ENCODE measurements at places on chromosomes 3 and 15.

DNA sequence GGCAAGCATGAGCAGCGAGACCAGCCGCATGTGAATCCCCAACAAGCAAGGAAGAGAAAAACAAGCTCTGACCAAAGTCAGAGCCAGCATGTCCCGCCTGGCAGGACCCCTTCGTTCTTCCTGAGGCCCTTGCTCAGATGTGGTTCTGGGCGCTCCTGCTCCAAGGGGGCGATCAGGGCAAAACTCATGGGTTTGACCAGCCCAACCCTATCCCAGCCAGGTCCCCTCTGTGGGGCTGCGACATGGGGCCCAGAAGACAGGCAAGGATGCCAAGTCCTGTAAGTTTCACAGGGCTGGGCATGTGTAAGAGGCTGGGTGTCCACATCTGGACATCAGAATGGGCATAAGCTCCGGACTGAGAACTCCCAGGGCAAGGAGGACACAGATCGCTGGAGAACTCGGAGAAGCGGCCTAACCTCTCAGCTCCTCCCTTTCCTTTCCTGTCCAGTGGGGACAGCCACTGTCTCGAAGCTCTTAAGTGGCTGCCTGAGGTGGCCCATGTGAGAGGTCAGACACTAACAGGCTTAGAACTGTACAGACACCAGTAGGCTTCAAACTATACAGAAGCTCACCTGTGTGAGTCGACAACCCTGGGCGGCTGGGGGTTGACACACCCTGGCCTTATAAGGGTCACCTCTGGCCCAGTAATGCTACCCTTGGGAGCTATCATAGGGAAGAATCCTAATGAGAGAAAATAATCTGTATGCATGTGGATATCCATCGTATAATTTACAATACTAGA is 48.9 kb downstream of the XXYLT1 start:
- no peak for DNase-seq

GRCh38 chr3:95265129-95265528 is 1202.3 kb downstream of the NSUN3 start:
- DNase-seq: no peak

GRCh38 chr15:64009798-64010261 is 36.5 kb downstream of the DAPK2 start:
- DNase-seq: no peak

GRCh38 chr3:134307425-134307824 is 56.8 kb upstream of the RYK start:
- DNase-seq: no peak

DNA sequence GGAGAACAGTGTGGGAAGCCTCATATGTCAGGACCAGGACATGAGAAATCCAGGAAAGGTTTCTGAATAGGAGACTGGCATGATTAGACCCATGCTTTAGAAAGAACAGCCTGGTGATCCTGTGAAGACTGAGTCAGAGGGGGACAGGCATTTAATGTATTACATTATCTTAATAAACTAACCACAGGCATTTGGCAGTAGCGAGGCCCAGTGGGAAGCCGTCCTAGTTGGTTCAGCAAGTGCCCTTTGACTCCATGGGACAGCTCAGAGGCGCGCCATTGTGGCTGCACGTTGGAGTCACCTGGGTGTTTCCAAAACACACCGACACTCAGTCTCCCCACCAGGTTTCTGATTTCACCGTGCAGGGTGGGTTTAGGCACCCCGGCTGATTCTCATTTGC is 90.5 kb upstream of the DGKG start:
- DNase-seq: no peak

DNA sequence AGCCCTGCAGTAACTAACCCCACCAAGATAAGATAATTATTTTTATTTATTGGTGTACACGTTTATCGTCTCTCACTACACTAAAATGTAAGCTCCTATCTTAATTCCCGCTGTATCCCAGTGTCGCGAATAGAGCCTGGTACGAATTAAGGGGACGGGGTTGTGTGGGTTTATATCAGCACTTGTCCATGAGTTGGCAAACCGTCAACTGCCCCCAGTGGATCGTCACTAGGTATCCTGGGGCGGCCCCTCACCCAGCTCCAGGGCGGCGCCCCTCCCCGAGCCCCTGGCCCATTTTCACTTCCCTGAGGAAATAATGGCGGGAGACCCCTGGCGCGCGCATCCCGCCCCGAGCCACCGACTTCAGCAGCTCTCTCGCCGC is 465 bp downstream of the RUVBL1 start:
- DNase-seq: no peak

GRCh38 chr3:57943525-57944495 is 64.4 kb upstream of the FLNB start:
- DNase-seq: no peak

- no peak for DNase-seq
Observed at GRCh38 chr3:125406070-125406469, 30.9 kb upstream of the ZNF148 start.

GRCh38 chr3:89787485-89787884 is 680.1 kb downstream of the EPHA3 start:
- no peak for DNase-seq

- DNase-seq: no peak
Observed at GRCh38 chr3:51720292-51721061, 13.6 kb downstream of the GRM2 start.

DNA sequence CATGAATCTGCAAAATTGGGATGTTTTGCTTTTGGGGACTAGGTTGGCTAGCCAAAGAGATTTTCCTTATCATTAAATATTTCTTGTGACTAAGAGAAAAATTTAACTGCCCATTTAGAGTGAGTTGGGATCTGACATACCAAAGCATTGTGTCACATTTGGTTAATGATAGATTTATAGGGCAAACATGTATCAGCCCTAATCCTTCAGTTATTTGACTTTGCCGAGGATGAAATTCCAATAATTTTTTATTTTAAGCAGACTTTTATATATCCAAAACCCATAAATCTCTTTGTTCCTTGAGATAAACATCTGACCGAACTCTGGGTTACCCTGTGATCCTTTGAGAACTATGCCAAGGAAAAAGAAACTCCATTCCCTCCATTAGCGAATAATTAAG is 218.9 kb downstream of the CDIN1 start:
- no peak for DNase-seq

GRCh38 chr3:33054100-33055092 is 42.5 kb downstream of the GLB1 start:
- no peak for DNase-seq

GRCh38 chr3:39226106-39226741 is 33.8 kb upstream of the XIRP1 start:
- no peak for DNase-seq

GRCh38 chr3:148331081-148331846 is 366.4 kb upstream of the AGTR1 start:
- DNase-seq: no peak

DNA sequence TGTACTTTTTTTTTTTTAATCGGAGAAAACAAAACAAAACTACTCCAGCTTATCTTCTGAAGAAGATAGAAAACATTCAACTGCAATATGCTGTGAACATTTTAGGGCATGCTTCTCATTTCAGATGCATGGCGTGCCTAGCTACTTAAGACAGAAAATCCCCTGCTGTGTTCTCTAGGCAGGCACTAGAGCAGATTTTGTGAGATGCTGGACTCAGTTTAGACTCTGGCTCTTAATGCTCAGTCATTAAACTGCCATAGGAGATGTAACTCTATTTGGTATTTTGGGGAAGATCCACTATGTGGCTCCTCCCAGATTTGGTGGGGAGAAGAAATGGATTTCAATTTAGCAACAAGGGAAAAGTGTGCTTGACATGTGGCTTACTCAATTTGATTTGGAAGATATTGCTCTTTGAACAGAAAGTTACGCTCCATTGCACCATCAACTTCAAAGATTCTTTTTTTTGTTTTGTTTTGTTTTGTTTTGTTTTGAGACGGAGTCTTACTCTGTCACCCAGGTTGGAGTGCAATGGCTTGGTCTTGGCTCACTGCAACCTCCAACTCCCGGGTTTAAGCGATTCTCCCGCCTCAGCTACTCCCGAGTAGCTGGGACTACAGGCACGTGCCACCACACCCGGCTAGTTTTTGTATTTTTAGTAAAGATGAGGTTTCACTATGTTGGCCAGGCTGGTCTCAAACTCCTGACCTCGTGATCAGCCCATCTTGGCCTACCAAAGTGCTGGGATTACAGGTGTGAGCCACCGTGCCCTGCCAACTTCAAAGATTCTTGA is 62.0 kb upstream of the LEKR1 start:
- DNase-seq: no peak

GRCh38 chr15:67685008-67685599 is 140.2 kb upstream of the SKOR1 start:
- DNase-seq: no peak

DNA sequence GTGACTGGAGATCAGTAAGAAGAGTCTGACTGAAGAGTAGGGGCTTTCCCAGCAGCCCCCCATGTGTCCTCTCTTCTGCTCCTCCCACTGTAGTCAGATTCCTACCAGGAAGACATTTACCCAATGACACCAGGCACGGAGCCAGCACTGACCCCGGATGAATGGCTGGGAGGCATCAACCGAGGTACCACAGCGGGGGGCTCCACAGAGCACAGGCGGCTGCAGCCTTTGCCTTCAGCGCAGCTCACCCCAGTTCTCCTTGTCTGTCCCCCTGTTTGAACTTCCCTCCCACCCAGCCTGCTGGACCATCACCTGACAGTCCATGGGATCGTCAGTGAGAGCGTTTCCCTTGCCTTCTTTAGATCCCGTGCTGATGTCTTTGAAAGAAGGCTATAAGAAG is 101.6 kb downstream of the ANP32A start:
- DNase-seq: no peak

- DNase-seq: no peak
Observed at GRCh38 chr15:99504823-99505551, 60.8 kb upstream of the MEF2A start.

GRCh38 chr3:126351086-126351770 is 6.0 kb downstream of the KLF15 start:
- DNase-seq: no peak

- DNase-seq: no peak
Observed at GRCh38 chr3:128725547-128726022, 398 bp upstream of the RAB7A start.

- DNase-seq: no peak
Observed at GRCh38 chr3:47003056-47003410, 23.6 kb downstream of the NBEAL2 start.
